ENCODE measurements at places on chromosomes 7 and 10. TPM values are rescaled to one million over a fixed set of nuclear protein-coding genes. Genes with fewer than 3 reads are reported as not detected.
A peak's percentile ranks its signal among the peaks of the same experiment; 100 is the strongest.

GRCh38 chr10:2658780-2659179, 408.6 kb upstream of the PFKP start:
- no peak for DNase-seq
- no peaks in the 10 kb centered on the region for H3K27me3 ChIP-seq
- no peak overlapping the region for H3K27ac ChIP-seq
- no peaks in the 10 kb centered on the region for H3K36me3 ChIP-seq

DNA sequence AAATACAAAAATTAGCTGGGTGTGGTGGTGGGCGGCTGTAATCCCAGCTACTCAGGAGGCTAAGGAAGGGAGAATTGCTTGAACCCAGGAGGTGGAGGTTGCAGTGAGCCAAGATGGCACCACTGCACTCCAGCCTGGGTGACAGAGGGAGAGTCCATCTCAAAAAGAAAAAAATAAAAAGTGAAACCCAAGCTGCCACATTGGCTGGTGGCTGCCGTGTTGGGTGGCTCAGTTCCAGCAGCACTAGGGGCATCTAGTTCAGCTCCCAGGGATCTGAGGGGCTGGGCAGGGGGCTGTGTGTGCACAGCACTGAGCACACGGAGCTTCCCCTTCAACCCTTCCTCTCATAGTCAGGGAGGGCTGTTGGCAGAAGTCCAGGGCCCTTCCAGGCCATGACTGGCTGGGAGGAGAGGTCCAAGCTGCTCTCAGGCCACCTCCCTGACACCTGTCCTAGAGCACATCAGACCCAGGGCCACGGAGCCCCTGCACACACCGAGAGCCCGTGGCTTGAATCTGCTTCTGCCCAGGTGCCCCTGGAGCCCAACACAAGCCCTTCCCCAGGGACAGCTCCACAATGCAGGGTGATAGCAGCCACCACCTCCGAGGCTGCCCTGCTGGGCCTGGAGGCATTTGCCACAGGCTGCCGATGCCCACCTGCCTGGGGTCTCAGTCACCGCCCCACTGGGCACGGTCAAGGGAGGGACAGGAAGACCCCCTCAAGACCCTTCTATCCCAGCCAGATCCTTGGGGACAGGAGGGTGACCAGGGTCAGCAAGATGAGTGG, 47.3 kb downstream of the YKT6 start:
- no peaks in the 10 kb centered on the region for H3K27me3 ChIP-seq
- no peak overlapping the region for H3K27ac ChIP-seq
- no peaks in the 10 kb centered on the region for H3K4me1 ChIP-seq
- no peaks in the 10 kb centered on the region for H3K36me3 ChIP-seq

DNA sequence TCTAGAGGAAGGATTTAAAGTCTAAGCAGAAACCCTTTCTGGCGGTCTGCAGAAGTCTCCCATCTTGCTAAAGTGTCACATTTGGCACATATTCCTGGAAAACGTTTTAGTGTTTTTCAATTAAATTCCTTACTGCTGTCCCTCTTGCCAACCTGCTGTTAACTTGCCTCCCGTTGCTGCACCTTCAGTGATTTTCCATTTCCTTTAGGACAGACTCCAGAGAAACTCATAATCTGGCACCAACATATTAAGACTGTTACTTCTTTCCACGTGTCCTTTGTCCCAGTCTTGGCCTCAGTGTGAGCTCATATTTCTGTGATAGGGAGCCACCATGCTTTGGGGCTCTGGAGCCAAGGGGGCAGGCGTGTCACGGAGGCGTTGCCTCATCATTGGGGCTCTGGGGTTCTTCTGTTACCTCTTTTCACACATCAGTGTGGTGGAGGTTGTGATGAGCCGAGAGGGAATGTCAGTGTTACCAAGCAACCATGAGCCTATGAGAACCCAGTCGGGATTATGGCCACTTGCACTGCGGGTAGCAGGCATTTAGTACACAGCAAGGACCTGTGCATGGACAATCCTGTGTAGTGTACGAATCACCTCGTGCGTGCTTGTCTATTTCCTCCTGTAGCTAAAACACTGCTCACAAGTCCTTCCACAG, 26.0 kb upstream of the ZNF32 start:
- DNase-seq = no peak
- no peak overlapping the region for H3K27ac ChIP-seq
- peaks cover 8% of the 10 kb centered on the region for H3K27me3 ChIP-seq
- H3K36me3 ChIP-seq = no peaks in the 10 kb centered on the region
- no peak overlapping the region for H3K4me3 ChIP-seq

DNA sequence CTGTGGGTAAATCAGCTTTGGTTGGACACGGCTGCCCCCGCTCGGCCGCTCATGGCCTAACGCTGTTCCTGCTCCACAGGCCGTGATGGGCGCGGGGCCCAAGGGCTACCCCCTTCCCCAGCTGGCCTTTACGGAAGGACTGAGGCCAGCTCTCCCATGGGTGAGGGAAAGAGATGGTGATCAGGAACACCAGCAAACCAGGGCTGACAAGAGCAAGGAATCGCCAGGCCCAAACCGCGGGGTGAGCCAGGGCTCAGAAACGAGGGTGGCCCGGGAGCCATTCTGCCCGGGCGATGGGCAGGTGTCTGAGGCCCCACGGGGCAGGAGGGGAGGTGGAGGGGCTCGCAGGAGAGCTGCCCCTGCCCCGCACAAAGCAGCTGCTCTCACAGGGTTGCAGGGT, 26.6 kb downstream of the GPER1 start:
- no peaks in the 10 kb centered on the region for H3K4me1 ChIP-seq
- no peaks in the 10 kb centered on the region for H3K27me3 ChIP-seq
- H3K4me3 ChIP-seq = no peak overlapping the region
- H3K36me3 ChIP-seq = no peaks in the 10 kb centered on the region
- DNase-seq = no peak
- H3K27ac ChIP-seq = no peak overlapping the region

DNA sequence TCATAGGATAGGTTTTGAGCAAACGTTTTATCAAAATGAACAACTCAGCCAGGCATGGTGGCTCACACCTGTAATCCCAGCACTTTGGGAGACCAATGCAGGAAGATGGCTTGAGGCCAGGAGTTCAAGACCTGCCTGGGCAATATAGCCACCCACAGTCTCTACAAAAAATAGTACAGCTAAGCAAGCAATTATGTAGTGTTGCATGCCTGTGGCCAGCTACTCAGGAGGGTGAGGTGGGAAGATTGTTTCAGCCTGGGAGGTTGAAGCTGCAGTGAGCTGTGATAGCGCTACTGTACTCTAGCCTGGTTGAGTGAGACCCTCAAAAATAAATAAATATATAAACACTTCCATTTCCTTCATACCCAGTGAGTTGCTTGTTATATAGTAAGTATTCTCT, 67.1 kb downstream of the LSMEM1 start:
- no peak overlapping the region for H3K27ac ChIP-seq
- no peak overlapping the region for H3K4me3 ChIP-seq
- DNase-seq = no peak
- no peaks in the 10 kb centered on the region for H3K4me1 ChIP-seq
- H3K36me3 ChIP-seq = no peaks in the 10 kb centered on the region

DNA sequence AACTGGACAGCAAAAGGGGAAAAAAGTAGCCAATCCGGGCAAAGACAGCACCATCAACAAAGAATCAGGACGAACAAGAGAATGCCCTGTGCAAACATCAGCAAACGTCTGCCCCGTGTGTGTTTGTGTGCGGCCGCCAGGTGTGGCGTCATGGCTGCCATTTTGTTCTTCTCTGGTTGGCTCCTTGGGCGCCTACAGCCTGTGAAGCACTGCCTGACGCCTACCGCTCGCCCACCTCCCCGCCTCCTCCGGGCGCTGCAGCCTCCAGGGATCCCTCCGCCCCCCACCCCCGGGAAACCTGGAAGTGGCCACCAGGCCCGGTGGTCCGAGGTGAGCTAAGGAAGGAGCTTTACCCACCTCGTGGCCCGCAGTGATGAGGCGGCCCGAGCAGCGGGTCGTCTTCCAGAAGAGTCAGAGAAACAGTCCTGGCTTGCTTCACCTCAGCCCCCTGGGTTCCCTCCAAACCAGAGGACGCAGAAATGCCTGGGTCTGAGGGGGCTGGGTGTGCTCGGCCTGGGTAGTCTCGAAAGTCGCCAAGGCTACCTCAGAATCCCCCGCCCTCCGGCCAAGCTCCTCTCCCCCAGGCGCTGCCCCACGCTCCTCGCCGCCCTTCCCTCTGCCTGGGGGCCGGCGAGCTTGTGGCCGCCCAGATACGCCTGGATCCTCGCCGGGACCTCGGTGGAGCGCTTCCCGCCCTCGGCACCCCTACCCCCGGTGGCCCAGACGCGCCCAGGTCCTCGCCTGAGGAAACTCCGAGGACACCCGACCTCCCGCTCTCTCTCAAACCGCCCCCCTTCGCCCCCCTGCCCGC, 61.8 kb upstream of the IL6 start:
- no peaks in the 10 kb centered on the region for H3K27me3 ChIP-seq
- no peak overlapping the region for H3K4me3 ChIP-seq
- H3K4me1 ChIP-seq = no peaks in the 10 kb centered on the region
- H3K27ac ChIP-seq = no peak overlapping the region
- DNase-seq = no peak
- H3K36me3 ChIP-seq = no peaks in the 10 kb centered on the region

GRCh38 chr10:127556916-127557315, 7.8 kb downstream of the NPS start:
- no peaks in the 10 kb centered on the region for H3K27me3 ChIP-seq
- no peaks in the 10 kb centered on the region for H3K36me3 ChIP-seq
- no peak for DNase-seq
- no peaks in the 10 kb centered on the region for H3K4me1 ChIP-seq

GRCh38 chr7:5421714-5422395, 1.8 kb downstream of the TNRC18 start:
- peak overlapping the region; percentile 74 for H3K27ac ChIP-seq
- H3K4me3 ChIP-seq = peak overlapping the region; percentile 73
- peaks cover 62% of the 10 kb centered on the region for H3K27me3 ChIP-seq
- DNase-seq = no peak
- no peaks in the 10 kb centered on the region for H3K36me3 ChIP-seq

DNA sequence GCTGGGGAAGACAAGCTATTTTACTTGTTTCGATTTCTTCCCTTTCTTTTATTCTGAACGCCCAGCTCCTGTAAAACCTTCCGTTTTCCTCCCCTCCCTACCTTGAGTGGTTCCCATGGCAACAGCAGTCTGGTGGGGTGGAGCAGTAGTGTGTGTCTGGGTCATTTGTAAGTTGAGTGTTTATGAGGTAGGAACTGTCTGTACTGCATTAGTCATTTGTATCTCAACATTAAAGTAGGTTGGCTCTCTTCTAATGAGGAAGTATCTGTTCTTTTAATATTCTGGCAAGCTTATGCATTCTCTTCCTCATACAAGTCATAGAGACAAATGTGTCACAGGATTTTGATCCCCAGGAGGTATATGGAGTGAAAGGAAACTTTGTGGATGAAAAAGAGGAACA, 85.3 kb upstream of the CCDC6 start:
- no peak overlapping the region for H3K27ac ChIP-seq
- no peaks in the 10 kb centered on the region for H3K27me3 ChIP-seq
- no peak for DNase-seq
- no peaks in the 10 kb centered on the region for H3K36me3 ChIP-seq

DNA sequence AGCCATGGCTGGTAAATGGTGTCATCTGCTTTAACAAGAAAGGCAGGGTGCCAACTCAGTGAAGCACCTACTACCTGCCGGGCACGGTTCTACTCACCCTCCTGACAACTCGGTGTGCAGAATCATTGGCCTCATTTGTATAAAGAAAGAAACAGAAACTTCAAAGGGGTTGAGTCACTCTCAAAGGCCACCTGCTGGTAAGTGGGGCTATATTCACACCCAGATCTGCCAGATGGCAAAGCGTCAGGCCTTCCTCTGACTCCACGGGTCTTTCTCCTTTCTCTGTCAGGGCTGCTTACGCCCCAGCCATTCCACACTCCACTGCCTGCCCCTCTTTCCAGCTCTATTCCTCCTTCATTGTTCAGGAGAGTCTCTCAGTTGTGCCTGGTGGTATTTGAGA, 309.2 kb downstream of the GFRA1 start:
- H3K36me3 ChIP-seq = no peaks in the 10 kb centered on the region
- H3K4me3 ChIP-seq = no peak overlapping the region
- no peaks in the 10 kb centered on the region for H3K4me1 ChIP-seq

DNA sequence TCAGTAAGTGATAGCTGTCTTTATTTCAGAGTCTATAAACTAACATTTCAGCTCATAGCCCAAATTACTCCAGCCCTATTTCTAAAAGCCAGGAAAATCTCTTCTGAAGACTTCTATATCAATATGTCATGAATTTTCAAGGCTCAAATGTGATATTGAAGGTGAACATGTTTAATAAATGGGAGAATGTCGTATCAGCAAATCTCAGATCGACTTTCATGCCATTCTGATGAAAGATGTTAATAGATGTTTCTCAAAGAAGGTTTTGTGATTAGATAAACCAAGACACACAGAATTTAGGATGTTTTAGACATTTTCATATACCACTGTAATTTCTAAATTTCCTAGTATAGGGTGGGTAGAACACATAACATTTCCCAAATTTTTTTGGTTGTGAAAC, 380.6 kb downstream of the ARL4A start:
- no peak for DNase-seq
- H3K27ac ChIP-seq = no peak overlapping the region
- no peaks in the 10 kb centered on the region for H3K36me3 ChIP-seq

GRCh38 chr7:30266686-30267085, 17.7 kb upstream of the ZNRF2 start:
- no peak overlapping the region for H3K4me3 ChIP-seq
- no peaks in the 10 kb centered on the region for H3K4me1 ChIP-seq
- no peak for DNase-seq
- no peak overlapping the region for H3K27ac ChIP-seq
- no peaks in the 10 kb centered on the region for H3K36me3 ChIP-seq

DNA sequence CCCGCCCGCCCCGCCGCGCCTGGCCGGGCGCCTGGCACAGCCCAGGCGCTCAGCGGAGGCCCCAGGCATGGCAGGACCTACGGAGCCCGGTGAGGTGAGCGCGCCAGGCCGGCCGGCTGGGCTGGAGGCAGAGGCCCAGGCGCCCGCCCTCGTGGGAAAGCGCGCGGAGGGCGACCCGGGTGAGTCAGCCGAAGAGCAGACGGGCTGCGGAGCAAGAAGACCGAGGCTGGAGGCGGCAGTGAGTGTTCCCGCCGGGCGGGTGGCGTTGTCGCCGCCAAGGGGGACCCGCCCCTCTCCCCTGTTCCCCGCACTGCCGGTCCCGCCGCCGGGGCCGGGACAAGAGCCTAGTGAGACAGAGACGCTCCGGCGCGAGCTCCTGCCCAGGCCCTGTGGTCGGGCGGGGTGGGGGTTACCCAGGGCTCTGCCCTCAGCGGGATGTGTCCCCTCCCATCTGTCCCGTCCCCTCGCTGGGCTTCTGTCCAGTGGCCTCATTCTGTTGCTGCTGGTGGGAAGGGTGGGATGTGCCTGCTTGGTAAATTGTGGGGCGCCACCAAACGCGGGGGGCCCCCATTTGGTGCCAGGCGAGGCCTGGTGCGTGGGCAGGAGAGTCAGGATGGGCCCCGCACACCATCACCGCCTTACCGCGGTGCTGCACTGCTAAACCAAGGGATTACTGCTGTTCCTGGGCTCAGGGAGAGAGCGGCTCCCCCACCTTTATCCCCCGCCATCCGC, 17.0 kb upstream of the NODAL start:
- H3K4me3 ChIP-seq = no peak overlapping the region
- no peak overlapping the region for H3K27ac ChIP-seq
- peaks cover 11% of the 10 kb centered on the region for H3K27me3 ChIP-seq
- DNase-seq = no peak
- H3K36me3 ChIP-seq = no peaks in the 10 kb centered on the region
- no peaks in the 10 kb centered on the region for H3K4me1 ChIP-seq

NAMPT gene
- total RNA-seq = 742 TPM

ZNF117 gene
- total RNA-seq = 3.8 TPM

NUDCD3 gene
- 98.8 TPM for total RNA-seq

KIF11 gene
- total RNA-seq = 36.2 TPM

VPS26A gene
- total RNA-seq = 46.7 TPM

LAMB1 gene
- total RNA-seq = not detected

ANXA8L1 gene
- total RNA-seq = not detected

OLAH gene
- total RNA-seq = not detected

AKAP9 gene
- 34.9 TPM for total RNA-seq

HOXA1 gene
- total RNA-seq = 0.31 TPM

AZGP1 gene
- not detected for total RNA-seq

PDZD7 gene
- 0.31 TPM for total RNA-seq
